Umbilical cord (tissue), 2 donors: ENCODE measurements at places on chromosomes 16 and 17. TPM values are rescaled to one million over a fixed set of nuclear protein-coding genes. Genes with fewer than 3 reads are reported as not detected.

The TBKBP1 gene
- 6.3 TPM for total RNA-seq

DNA sequence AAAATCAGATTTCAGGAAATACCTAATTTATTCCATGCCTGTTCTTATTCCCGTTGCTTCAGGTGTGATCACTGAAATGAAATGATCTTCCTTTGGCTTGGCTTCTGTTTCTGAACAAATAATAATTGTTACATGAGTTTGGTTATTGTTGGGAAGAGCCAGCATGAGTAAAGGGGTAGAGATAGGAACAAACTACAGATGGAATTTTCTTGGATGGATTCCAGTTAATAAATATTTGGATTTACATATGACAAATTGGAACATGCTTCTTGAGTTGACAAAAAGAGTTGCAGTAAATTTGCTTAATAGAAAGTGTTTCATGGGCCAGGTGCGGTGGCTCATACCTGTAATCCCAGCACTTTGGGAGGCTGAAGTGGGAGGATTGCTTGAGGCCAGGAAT lies 28.2 kb downstream of the TAC4 start:
- DNase-seq = no peak

- DNase-seq = no peak
Observed at GRCh38 chr17:51610155-51610554, 349.8 kb downstream of the UTP18 start.

DNA sequence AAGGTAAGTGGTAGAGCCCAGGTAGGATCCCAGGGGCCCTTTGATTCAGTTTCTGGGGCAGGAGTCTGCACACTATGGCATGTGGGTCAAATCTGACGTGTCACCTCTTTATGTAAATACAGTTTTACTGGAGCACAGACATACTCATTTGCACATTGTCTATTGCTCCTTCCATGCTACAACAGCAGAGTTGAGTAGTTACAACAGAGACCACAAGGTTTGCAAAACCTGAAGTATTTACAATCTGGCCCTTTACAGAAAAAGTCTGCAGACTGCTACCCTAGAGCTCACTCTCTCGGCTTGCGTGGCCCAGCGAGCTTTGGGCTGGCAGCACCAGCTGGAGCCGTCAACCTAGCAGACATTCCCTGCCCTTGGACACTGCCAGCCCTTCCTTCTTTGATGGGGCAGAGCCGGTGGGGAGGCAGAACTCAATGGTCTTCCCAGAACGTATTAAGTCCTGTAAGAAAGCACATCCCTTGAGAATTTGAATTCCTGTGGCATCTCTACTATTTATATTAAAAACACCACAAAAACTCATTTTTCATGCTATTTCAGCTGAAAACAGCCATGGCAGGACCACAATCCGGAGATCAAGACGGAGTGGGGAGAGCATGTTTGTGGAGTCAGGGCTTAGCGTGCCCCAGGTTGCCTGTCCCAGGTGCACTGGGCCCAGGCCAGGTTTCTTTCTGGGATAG lies 133.1 kb upstream of the NUDT7 start:
- no peak for DNase-seq

DNA sequence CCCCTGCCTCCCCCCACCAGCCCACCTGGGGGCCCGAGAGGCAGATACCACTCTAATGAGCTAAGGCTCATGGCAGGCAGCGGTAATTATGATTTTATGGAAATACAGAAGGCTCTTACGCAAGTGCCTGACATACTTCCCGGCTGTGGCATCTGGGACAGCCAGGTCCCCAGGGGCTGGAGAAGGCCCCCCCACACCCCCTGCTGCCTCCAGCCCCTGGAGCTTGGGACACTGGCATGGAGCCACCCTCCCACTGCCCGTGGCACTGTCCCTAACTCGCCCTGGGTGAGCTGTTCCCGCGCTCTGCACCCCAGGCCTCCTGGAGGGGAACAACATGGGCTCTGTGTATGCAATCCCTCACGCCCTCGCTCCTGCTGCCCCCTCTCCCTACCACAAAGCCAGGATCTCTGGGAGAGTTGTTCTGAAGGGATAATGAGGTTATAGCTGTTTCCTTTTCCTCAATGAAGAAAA lies 5.4 kb upstream of the STAC2 start:
- no peak for DNase-seq

GRCh38 chr17:13550291-13550690 lies 51.4 kb downstream of the HS3ST3A1 start:
- DNase-seq = no peak

DNA sequence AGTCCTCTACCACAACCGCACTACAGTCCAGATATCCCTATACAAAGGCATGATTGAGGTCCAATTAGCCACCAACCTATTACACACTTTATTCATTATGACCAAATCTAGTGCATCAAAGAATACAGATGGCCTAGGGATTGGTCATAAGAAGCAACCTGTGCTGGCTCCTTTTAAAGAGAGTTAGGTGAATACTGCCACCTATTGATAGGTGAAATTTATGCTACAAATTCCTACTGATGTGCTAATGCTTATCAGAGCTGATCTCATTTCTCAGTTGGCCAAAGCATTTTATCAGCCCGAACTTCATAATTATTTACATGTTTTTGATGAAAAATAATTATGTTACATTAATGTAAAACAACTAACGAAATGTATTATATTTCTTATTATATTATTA lies 166.3 kb downstream of the ANKFN1 start:
- DNase-seq = peak; percentile 66

The KLHL10 gene
- 1.7 TPM for total RNA-seq

- no peak for DNase-seq
Observed at GRCh38 chr16:27703545-27703944, 153.6 kb downstream of the KATNIP start.

- no peak for DNase-seq
Observed at GRCh38 chr17:64750891-64751677, 89.0 kb upstream of the SMURF2 start.

DNA sequence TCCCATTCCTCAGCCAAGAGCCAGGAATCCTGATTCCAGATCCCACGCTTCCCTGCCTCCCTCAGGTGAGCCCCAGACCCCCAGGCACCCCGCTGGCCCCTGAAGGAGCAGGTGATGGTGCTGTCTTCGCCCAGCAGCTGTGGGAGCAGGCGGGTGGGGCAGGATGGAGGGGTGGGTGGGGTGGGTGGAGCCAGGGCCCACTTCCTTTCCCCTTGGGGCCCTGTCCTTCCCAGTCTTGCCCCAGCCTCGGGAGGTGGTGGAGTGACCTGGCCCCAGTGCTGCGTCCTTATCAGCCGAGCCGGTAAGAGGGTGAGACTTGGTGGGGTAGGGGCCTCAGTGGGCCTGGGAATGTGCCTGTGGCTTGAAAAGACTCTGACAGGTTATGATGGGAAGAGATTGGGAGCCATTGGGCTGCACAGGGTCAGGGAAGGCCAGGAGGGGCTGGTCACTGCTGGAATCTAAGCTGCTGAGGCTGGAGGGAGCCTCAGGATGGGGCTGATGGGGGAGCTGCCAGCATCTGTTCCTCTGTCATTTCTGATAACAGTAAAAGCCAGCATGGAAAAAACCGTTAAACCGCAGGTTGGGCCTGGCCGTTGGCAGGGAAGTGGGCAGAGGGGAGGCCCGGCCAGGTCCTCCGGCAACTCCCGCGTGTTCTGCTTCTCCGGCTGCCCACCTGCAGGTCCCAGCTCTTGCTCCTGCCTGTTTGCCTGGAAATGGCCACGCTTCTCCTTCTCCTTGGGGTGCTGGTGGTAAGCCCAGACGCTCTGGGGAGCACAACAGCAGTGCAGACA lies at the start of gene SPN:
TSS of gene SPN (plus strand) at position 232 of the 791 bp plus-strand sequence. CDS start at position 714, 482 bp downstream.
- peak; percentile 50 for DNase-seq

GRCh38 chr17:27481327-27481726 lies 25.1 kb downstream of the KSR1 start:
- no peak for DNase-seq

The KRTAP4-5 gene
- total RNA-seq = 5.5 TPM

DNA sequence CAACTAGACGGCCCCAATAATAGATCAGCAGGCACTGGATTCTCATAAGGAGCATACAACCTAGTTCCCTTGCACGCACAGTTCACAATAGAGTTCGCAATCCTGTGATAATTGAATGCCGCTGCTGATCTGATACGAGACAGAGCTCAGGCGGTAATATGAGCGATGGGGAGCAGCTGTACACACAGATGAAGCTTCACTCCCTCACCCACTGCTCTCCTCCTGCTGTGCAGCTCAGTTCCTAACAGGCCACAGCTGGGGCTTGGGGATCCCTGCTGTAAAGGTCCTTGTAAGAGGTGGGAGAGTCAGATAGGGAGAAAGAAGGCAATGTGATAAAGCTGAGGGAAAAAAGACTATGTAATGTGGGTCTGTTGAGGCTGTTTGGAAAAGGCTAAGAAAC lies 577.5 kb downstream of the RBFOX1 start:
- DNase-seq = no peak

DNA sequence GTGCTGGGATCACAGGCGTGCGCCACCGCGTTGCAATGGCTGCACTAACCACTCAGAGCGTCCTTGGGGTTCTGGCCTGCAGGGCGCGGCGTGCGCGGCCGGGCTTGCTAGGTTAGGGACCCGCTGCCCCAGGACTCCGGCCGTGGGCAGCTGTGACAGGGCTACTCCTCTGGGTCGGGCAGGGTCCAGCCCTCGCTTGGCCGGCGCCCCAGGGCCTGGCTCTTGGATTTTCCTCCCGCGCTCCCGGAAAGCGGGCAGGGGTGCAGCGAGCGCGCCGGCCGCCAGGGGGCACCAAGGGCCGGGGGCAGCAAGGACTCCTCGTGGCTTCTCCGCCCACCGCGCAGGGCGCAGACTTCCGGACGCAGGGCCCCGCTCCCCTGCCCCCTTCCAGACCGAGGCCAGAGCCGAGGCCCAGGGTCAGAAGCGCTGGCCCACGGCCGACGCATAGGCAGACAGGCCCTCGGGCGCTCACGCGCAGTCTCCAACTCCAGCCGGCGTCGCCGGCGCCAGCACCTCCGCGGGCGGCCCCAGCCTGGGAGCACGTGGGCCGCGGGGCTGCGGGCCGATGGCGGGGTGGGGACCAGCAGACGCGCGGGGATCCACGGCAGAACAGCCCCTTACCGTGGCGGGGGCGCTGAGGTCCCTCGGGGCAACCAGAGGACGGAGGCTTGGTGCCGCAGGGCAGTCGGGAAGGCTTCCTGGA lies 355 bp downstream of the TLE7 start:
- DNase-seq = no peak

DNA sequence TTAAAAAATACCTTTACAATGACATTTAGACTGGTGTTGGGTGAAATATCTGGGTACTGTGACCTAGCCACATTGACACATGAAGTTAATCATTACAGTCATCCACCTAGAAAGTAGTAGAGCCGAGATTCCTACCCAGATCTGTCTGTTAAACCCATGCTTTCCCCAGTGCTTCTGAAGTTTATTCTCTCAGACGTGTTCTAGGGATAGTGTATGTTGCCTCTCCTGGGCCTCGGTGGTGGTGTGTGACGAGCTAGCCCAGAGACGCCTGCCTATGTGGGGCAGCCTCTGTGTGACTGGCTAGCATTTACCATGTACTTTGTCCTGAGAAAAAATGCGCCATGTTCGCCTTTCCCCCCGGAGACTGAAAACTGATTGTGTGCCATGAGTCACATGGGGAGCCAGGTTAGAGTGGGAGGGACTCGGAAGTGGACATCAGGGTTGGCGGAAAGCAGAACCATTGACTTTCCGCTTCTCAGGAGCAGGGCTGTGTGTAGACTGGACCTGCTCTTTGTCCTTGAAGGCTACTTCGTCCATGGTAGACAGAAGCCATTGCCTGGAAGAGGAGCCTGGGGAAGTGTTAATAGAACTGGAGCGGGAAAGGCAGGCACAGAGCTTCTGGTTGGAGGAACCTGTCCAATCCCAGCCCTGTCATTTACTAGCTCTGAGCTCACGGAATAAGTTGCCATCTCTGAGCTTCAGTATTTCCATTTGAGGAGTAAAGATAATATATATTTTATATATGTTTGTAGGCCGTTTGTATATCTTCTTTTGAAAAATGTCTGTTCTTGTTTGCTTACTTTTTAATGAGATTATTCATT lies 235.5 kb downstream of the SNX29 start:
- DNase-seq = no peak

DNA sequence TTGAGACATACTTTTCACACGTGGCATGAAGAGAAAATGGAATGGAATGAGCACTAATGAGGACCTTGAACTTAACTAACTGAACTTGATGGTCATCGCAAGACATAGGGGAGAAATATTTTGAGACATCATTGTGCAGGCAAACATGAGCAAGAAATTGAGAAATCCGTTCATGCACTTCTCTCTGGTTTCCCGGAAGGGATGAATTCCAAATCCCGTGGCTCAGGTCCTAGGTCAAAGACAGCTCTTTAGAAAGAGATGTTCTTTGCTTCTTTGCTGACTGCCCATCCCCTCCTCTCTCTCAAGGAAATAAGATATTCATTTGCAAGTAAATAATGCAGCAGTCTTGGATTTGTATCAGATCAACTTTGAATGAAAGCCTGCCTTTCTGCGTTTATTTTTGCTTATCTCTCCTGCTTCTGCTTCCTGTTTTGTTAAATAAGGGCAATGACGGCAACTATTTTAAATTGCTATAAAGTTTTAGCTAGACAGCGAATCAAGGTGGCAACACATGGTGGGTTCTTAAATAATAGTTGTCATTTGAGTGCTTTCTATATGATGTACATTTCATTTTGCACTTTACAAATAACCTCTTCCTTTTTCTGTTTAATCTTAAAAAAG lies 657.8 kb downstream of the MAF start:
- no peak for DNase-seq

DNA sequence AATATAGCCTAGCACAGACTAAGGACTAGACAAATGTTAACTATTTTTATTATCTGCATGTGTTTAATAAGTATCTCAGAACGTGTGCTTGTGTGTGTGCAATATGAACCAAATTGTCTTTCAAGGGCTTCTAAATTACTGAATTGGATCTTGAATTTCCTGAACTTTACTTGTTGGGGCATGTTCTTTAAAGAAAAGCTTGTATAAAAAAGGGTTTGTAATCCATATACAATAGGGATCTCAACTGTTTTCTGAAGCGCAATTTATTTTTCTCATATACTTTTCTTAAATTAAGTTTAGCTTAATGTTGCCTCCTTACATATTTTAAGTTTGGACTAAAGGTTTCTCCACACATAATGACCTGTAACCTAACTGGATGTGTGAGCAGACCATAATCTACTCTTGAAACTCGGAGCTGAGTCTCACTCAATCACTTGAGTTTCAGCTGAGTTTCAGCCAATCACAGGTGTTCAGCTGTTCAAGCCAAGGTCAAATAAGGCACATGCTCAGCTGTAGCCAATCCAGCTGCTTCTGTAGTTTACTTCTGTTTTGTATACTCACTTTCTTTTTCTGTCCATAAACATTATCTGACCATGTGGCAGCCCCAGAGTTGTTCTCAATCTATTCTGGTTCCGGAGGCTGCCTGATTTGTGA lies 72.3 kb downstream of the CDK5R1 start:
- no peak for DNase-seq

- peak; percentile 59 for DNase-seq
Observed at GRCh38 chr16:57801098-57801808, 1.0 kb downstream of the KIFC3 start.

The CES1 gene
- total RNA-seq = 23.4 TPM

GRCh38 chr16:66844009-66844341 lies 239 bp upstream of the CA7 start:
- DNase-seq = no peak
